ENCODE measurements at places on chromosomes 7 and 10. TPM values are rescaled to one million over a fixed set of nuclear protein-coding genes. Genes with fewer than 3 reads are reported as not detected.

DNA sequence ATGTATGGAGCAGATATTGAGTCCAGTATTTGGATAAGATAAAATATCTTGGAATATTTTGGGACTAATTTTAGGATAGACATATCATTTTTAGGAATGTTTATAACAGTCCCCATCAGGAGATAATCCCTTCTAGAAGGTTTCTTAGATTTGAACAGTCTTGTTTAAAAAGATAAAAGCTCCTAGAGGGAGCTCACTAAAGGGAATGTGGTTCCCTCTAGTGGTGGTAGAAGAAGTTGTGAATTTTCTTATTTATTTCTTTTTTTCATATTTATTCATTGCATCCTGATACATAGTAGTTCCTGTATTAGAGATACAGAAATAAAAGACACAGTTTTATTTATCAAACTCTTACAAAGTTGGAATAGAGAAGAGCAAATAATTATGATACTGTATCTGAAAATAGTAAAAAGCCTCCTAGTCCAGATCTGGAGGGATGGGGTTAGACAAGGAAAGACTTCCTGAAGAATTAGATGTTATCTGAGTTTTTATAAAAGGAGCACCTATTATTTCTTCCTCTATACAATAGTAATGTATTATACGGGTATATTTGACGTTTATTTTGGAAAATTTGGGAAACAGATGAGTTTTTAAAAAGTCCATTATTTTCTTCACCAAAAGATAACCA is 24.5 kb upstream of the KLF14 start:
- DNase-seq: peak; percentile 84

- DNase-seq: peak; percentile 74
Observed at GRCh38 chr7:47285860-47286491, 295.9 kb downstream of the TNS3 start.

Gene PKD2L1
- polyA plus RNA-seq: 0.09 TPM

DNA sequence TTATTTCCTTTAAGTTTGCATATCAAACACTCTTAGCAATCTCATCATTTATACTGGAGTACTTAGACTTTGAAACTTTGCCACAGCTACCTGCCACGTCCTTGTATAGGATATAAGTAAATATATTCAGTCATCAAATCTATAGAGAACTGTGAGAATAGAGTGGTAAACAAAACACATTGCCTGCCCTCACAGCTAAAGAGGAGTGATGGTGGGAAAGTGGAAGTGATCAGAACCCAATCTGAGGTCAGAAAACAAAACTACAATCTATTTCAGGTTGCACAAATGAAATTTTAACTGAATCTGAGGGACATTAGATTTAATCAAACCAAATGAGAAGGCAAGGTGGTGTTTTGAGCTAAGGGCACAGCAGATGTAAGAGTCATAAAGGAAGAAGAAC is 74.8 kb downstream of the ZEB1 start:
- DNase-seq: no peak

Gene CREB5
- 34.2 TPM for polyA plus RNA-seq

DNA sequence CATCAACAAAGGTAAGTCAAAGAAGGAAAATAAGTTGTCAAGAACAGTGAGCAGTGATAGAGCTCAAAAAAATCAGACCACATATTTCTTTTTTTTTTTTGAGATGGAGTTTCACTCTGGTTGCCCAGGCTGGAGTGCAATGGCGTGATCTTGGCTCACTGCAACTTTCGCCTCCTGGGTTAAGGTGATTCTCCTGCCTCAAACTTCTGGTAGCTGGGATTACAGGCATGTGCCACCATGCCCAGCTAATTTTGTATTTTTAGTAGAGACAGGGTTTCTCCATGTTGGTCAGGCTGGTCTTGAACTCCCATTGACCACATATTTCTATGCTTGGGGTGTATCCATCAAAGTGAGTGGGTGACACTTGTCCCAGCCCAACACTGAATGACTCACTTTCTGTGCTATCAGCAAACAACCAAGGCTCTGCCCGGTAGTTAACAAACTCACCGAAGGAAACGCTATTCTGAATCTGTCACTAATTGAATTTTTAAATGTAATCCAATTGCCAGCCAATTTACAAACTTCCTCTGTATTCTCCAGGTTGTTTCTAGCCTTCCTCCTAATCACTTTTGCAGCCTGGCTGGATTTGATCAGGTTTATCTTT is 19.6 kb upstream of the SMNDC1 start:
- DNase-seq: no peak

GRCh38 chr7:116113310-116113709 is 82.7 kb upstream of the TFEC start:
- no peak for DNase-seq

DNA sequence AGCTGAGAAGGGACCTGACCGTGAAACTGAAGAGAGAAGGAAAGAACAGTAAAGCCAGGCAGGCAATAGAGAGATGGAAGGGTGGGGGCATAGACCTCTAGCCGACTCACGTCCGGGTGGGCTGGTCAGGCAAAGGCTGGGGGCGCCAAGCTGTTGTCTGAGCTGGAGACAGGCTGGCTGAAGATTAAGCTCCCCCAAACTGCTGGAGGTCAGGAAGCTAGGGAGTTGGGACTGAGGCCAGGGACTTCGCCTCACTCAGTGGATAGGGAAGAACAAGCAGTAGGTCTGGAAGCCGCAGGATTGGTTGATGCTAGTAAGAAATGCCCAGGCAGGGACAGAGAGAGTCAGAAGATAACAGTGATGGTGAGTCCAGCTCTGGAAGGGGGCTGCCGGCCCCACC is 5.3 kb downstream of the PITX3 start:
- DNase-seq: no peak

DNA sequence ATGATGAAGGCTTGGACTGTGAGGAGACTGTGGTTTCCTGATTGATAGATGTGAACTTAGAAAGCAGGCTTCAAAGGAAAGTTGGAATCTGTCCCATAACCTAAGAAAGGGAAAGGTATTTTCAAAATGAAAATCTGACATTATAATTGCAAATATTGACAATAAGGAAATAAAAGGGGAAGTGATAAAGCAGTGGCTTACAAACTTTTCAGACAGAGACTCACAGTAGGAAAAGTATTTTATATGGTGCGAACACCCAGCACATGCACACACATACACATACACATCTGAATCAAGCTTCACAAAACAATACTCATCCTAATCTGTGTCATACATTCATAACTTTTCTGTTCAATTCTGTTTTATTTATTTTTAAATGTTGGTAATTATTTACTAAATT is 4.8 kb downstream of the PON1 start:
- no peak for DNase-seq

- no peak for DNase-seq
Observed at GRCh38 chr7:391411-391951, 101.5 kb downstream of the FOXL3 start.

Gene HOXA7
- polyA plus RNA-seq: 11.4 TPM

DNA sequence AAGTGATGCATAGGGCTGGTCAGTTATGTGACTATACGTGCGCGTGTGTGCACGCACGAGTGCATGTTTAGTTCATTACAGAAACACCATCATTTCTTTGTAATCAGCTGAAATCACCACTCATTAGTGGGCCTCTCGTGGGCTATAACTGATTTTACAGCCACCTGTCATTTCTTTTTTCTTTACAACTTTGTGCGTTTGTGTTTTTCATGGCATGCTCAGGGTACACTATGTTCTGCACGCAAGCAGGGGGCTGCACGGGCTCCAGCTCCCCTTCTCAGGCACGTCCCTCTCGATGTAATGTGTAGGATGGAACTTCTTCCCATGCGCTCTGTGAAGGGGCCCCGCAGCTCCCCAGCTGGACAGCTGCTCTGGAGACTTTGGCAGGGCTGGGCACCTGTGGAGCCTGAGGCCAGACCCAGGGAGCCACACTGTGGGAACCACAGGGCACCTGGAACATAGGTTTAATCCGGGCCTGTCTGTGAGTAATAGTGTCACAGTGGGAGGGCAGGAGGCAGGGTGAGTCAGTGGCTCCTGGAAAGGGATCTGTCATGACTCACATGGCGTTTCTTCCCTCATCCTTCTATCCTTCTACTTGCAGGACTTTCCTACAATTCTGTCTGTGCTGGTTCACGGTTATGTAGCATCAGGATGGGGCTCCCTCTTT is 4.9 kb downstream of the GCK start:
- peak; percentile 52 for DNase-seq

Gene ARPC1A
- polyA plus RNA-seq: 66.5 TPM

GRCh38 chr10:12500381-12501303 is 151.3 kb downstream of the CAMK1D start:
- DNase-seq: no peak

Gene EVX1
- not detected for polyA plus RNA-seq

Gene ANKRD2
- 10.7 TPM for polyA plus RNA-seq

GRCh38 chr7:80259-81067 is 111.9 kb upstream of the FAM20C start:
- no peak for DNase-seq

Gene BLNK
- polyA plus RNA-seq: 1.7 TPM

DNA sequence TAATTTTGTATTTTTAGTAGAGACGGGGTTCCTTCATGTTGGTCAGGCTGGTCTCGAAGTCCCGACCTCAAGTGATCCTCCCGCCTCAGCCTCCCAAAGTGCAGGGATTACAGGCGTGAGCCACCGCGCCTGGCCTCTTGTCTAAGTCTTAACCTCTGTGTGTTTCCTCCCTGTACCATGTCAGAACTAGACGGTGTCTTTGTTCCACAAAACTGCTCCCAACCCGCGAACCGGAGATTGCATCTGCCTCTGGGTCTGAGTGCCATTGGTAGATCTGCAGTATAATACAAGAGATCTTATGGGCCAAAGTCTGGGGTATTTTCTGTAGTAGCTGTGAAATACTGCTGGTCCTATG is 1.3 kb upstream of the EEF1AKMT2 start:
- no peak for DNase-seq

DNA sequence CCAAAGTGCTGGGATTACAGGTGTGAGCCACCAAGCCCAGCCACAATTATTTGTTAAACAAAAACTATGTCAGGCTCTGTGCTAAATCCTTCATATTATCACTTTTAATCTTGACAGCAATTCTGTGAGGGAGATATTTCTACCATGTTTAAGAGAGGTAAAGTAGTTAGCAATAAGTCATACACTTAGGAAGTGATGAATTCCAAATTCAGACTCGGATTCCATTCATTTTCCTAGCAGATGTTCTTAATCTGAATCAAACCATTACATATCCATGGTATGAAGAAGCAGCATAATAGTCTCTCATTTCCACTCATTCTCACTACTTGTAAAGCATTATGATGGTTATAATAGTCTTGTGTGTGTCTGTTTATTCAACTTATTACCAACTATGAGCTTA is 2.9 kb upstream of the CD36 start:
- no peak for DNase-seq

GRCh38 chr10:49222170-49222569 is 34.0 kb upstream of the TMEM273 start:
- no peak for DNase-seq

DNA sequence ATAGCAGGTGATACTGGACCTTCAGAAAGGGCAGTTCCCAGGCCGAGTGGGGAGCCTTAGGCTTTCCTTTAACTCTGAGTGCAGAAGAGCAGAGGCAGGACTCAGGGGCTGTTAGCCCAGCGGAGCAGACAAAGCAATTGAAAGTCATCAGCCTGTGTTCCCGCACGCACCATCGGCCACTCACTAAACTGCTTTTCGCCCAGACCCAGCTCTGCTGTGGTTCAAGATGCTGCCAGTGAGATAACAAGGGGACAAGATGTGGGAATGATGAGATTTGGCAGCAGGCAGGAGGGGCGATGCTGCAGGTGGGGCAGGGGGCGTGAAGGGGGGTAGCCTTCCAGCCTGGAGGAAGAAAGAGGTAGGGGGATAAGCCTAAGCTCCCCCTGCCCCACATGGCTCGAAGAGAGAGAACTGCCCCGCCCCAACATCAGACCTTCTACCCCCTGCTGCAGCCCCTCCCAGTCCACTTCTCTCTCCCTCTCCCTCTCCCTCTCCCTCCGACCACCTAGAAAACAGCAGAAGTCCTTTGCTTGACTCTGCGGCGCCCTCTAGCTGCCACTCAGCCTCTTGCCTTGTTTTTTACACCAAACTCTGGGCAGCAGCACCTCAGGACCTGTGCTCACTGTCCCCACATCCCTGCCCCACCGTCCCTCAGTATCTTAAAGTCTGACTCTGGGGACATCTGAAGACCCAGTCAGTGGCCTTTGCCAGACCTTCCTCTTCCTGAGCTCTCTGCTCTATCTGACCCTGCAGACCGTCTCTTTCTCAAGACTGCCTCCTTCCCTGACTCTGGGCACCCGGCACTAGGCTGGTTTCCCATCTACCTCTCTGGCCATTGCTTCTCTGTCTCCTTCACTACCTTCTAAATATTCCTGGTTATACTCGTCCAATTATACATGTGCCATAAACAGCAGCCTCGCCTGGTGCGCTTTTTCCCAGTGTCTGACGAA is 110.5 kb downstream of the C10orf105 start:
- DNase-seq: peak; percentile 83

GRCh38 chr7:115410972-115411686 is 489.2 kb downstream of the MDFIC start:
- DNase-seq: peak; percentile 29

Gene FAM13C
- 30.5 TPM for polyA plus RNA-seq

GRCh38 chr10:16799621-16800020 is 17.6 kb downstream of the RSU1 start:
- DNase-seq: no peak

Gene ZNF25
- 10.9 TPM for polyA plus RNA-seq

Gene DGKB
- polyA plus RNA-seq: 0.42 TPM

- no peak for DNase-seq
Observed at GRCh38 chr7:78232806-78233205, 434.2 kb downstream of the PHTF2 start.

DNA sequence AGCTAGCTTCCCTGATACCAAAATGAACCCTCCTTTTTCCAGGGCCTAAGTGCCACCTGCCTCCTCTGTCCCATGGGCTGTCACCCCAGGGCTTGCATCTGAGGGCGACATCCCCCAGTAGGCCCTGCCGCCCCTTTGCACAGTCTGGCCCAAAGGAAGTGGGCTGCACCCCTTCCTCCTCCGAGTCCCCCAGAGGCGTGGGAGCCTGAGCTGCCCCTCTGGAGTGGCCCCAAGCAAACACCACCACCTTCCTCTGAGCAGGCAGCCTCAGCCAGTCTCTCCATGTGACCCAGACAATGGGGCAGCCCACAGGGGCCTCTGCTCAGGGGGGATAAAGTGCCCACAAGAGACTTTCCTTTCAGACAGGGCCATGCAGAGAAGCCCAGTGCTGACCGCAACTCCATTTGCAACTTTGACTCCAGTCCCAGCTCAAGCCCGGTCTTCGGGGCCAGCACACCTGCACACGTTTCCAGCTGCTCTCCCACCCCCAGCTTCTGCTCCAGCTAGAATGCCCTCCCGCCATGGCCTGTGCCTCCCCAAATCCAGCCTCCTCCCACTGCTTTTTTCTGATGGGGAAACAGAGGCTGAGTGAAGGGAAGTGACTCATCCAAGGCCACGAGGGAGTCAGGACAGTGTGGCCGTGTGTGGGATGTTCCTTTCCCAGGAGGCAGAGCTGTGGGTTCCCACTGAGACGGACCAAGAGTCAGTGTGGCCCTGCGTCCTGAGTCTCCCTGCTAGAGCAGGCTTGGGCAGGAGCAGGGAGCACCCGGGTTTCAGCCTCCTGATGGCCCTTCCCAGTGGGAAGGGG is 111.9 kb downstream of the ZMIZ1 start:
- no peak for DNase-seq

- peak; percentile 98 for DNase-seq
Observed at GRCh38 chr10:121536310-121536913, 61.8 kb downstream of the FGFR2 start.

- DNase-seq: no peak
Observed at GRCh38 chr10:110324805-110325280, 20.1 kb upstream of the SMNDC1 start.
